ENCODE measurements at places on chromosomes 2 and 18. TPM values are rescaled to one million over a fixed set of nuclear protein-coding genes. Genes with fewer than 3 reads are reported as not detected.

DNA sequence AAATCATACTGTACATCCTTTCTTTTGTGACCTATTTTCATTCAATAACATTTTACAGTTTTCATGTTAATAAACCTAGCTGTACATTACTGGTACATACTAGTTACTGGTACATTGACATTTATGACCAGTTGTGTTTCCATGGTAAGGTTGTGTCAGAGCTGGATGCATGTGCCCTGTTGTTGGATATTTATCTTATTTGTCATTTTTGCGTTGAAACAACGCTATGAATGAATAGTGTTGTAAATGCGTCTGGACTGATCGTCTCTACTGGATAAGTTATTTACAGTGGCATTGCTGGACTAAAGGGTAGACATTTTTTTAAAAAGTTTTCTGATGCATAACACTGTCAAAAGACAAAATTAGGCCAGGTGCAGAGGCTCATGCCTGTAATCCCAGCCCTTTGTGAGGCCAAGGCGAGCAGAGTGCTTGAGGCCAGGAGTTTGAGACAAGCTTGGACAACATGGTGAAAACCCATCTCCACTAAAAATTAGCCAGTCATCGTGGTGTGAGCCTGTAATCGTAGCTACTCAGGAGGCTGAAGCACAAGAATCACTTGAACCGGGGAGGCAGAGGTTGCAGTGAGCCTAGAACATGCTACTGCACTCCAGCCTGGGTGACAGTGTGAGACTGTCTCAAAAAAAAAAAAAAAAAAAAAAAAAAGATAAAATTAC is 40.2 kb downstream of the MCFD2 start:
- H3K36me3 ChIP-seq: no peaks in the 10 kb centered on the region
- no peaks in the 10 kb centered on the region for H3K27me3 ChIP-seq
- H3K27ac ChIP-seq: no peak overlapping the region
- peaks cover 9% of the 10 kb centered on the region for H3K4me1 ChIP-seq
- DNase-seq: no peak
- H3K4me3 ChIP-seq: no peak overlapping the region

- H3K27ac ChIP-seq: no peak overlapping the region
- H3K27me3 ChIP-seq: no peaks in the 10 kb centered on the region
- H3K4me3 ChIP-seq: no peak overlapping the region
- H3K4me1 ChIP-seq: no peaks in the 10 kb centered on the region
These were observed 103.8 kb downstream of the LAMA3 start for GRCh38 chr18:23793051-23793450.

- H3K27me3 ChIP-seq: no peaks in the 10 kb centered on the region
- peak; percentile 66 for DNase-seq
- H3K4me3 ChIP-seq: no peak overlapping the region
- H3K36me3 ChIP-seq: peaks cover 19% of the 10 kb centered on the region
These were observed 21.2 kb downstream of the SMAD4 start for GRCh38 chr18:51051105-51051712.

GRCh38 chr2:131426727-131427126 is 49.2 kb upstream of the TUBA3D start:
- no peaks in the 10 kb centered on the region for H3K4me1 ChIP-seq
- H3K36me3 ChIP-seq: no peaks in the 10 kb centered on the region
- no peak overlapping the region for H3K4me3 ChIP-seq

DNA sequence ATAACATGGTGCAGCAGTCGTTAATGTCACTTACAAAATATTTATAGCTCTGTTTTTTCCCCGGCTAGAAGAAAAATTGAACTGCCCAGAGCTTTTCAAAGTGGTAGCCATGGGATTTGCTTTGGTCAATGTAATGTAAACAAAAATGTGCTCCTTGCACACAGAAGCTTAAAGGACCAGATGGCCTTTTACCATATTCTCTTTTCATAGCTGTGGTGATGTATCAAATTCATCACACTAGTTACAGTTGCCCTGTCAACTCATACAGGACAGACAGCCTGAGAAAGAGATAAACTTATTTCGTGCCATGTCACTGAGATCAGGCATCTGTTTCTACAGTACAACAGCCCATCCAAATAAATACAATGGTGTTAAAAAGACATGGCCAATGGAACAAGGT is 368.1 kb upstream of the CDH19 start:
- H3K27ac ChIP-seq: no peak overlapping the region
- no peaks in the 10 kb centered on the region for H3K4me1 ChIP-seq
- DNase-seq: no peak
- no peak overlapping the region for H3K4me3 ChIP-seq
- H3K36me3 ChIP-seq: no peaks in the 10 kb centered on the region

GRCh38 chr18:44178476-44178875 is 502.2 kb upstream of the SETBP1 start:
- H3K4me3 ChIP-seq: no peak overlapping the region
- DNase-seq: peak; percentile 3
- H3K36me3 ChIP-seq: no peaks in the 10 kb centered on the region
- H3K27me3 ChIP-seq: no peaks in the 10 kb centered on the region
- H3K4me1 ChIP-seq: no peaks in the 10 kb centered on the region

DNA sequence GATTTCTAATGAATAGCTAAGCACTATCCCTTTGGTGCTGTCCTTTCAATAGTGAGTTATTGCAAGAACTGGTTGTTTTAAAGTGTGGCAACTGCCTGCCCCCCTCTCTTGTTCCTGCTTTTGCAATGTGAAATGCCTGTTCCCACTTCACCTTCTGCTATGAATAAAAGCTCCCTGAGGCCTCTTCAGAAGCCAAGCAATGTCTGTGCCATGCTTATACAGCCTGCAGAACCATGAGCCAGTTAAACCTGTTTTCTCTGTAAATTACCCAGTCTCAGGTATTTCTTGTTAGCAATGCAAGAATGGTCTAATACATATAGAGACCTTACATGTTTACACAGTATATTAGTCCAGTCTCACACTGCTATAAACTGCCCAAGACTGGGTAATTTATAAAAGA is 15.0 kb upstream of the METTL21A start:
- H3K4me1 ChIP-seq: no peaks in the 10 kb centered on the region
- no peak overlapping the region for H3K4me3 ChIP-seq
- no peaks in the 10 kb centered on the region for H3K36me3 ChIP-seq
- DNase-seq: no peak

GRCh38 chr2:121429119-121429903 is 101.4 kb upstream of the RNU4ATAC start:
- no peak for DNase-seq
- H3K4me1 ChIP-seq: no peaks in the 10 kb centered on the region
- no peak overlapping the region for H3K27ac ChIP-seq
- H3K36me3 ChIP-seq: peaks cover 21% of the 10 kb centered on the region
- H3K4me3 ChIP-seq: no peak overlapping the region

GRCh38 chr2:165475277-165476004 is 5.9 kb downstream of the CSRNP3 start:
- no peaks in the 10 kb centered on the region for H3K27me3 ChIP-seq
- H3K27ac ChIP-seq: no peak overlapping the region
- DNase-seq: no peak
- no peak overlapping the region for H3K4me3 ChIP-seq

GRCh38 chr2:127718271-127718670 is 17.0 kb downstream of the SFT2D3 start:
- no peaks in the 10 kb centered on the region for H3K4me1 ChIP-seq
- peaks cover 12% of the 10 kb centered on the region for H3K36me3 ChIP-seq
- no peak overlapping the region for H3K4me3 ChIP-seq
- H3K27me3 ChIP-seq: no peaks in the 10 kb centered on the region
- no peak for DNase-seq

- no peaks in the 10 kb centered on the region for H3K4me1 ChIP-seq
- H3K4me3 ChIP-seq: no peak overlapping the region
- DNase-seq: no peak
- no peaks in the 10 kb centered on the region for H3K36me3 ChIP-seq
- H3K27ac ChIP-seq: no peak overlapping the region
These were observed 116.5 kb downstream of the ATP9B start for GRCh38 chr18:79185648-79186047.

DNA sequence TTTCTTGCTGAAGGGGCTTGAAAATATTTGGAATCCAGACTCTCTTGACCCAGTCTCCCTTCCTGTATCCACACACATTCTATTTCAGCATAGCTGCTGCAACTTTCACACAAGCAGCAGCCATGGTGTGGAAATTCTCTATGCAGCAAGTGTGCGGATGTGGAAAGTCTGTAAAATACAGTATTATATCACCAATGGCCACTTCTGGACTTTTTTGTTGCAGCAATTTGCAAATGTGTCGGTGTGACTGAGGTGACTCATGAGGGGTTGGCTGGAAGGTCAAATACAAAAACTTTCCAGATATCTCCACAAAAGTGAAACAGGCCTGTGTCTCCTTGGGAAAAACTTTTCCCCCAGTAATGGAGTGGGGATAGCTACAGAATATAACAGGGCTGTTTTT is 299.3 kb upstream of the GYPC start:
- H3K27me3 ChIP-seq: no peaks in the 10 kb centered on the region
- H3K36me3 ChIP-seq: no peaks in the 10 kb centered on the region
- H3K27ac ChIP-seq: no peak overlapping the region
- H3K4me3 ChIP-seq: no peak overlapping the region
- no peaks in the 10 kb centered on the region for H3K4me1 ChIP-seq

DNA sequence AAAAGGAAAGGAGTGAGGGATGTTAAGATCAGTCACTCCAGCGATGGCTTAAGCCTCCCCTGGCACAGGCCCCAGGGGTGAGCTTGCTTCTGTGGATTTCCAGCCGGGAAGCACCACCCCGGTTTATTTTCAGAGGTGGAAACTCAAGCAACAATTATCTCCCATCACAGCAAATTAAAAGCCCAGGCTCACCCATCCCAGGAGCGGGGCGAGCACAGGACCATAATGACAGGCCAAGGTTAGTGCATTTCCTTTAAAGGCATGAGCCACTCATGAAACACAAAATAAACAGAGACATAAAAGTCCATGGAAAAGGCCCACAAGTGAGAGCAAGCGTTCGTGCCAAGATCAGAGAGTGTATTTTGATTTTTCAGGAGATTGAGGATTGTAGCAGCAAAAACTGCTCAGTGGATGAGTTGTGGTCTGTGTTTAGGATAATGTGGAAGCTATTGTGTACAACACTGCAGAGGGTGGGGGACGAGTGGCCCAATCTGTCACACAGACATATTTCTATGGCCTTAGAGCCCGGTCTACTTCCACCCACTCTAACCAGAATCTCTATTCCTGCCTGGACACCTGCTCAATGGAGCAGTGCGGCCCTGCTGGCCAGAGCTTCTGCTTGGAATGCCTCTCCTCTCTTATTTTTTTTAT is 111.4 kb upstream of the CDC42EP3 start:
- no peak for DNase-seq
- no peaks in the 10 kb centered on the region for H3K36me3 ChIP-seq
- no peaks in the 10 kb centered on the region for H3K4me1 ChIP-seq
- no peak overlapping the region for H3K4me3 ChIP-seq
- H3K27me3 ChIP-seq: no peaks in the 10 kb centered on the region

GRCh38 chr2:240981280-240981679 is 17.1 kb upstream of the SNED1 start:
- no peak overlapping the region for H3K4me3 ChIP-seq
- H3K36me3 ChIP-seq: no peaks in the 10 kb centered on the region
- no peaks in the 10 kb centered on the region for H3K27me3 ChIP-seq
- H3K4me1 ChIP-seq: no peaks in the 10 kb centered on the region
- DNase-seq: no peak

DNA sequence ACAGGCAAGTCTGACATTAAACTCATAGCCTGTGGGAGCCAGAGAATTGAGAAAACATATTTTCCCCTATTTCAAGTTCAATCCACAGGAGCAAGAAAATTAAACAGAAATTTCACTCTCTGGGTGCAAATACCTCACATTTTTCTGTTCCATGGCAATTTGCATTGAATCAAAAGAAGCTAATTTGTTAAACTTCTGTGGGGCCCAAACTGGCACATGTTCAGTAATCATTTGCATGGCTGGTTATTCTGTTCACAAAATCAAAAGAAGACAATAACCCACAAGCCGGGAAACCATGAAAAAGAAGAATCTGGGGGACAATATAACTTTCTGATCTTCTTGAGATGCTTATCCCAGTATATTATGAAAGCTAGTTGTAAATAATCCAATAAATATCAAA is 363.1 kb downstream of the LRP1B start:
- H3K27me3 ChIP-seq: no peaks in the 10 kb centered on the region
- no peak overlapping the region for H3K4me3 ChIP-seq
- DNase-seq: no peak
- no peak overlapping the region for H3K27ac ChIP-seq

- DNase-seq: no peak
- no peak overlapping the region for H3K27ac ChIP-seq
- no peak overlapping the region for H3K4me3 ChIP-seq
- H3K36me3 ChIP-seq: no peaks in the 10 kb centered on the region
- no peaks in the 10 kb centered on the region for H3K4me1 ChIP-seq
- no peaks in the 10 kb centered on the region for H3K27me3 ChIP-seq
These were observed 44.2 kb upstream of the TBR1 start for GRCh38 chr2:161371869-161372268.

DNA sequence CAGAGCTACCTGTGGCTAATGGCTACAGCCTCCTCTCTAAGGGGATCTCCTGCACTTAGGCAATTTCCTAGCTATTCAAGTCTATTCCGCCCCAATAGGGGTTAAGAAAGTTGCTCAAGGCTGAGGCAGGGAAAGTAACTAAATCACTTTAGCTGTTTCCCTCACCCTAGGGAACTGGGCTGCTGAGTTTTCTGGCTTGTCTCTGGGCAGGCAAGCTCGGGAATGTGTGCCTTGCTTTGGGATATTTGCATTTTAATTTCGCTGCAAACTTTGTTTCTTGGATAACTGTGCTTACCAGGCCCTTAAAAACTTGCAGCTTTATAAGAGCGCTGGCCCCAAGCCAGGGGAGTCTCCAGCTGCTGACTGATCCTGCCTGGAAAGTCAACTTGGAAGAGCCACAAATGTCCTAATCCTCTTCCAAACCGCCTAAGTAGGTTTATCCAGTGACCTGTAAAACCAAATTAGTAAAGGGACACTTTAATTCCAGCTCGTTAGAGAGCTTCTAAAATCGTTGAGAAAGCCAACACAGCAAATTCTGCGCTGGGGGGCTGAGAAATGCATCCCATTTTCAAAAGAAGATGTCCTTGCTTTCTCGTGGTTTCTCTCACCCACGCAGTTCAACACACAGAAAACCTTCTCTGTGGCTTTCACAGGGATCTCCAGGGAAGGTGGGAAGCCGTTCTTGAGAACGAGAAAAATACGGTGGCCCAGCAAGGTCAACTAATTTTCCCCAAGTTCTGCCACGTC is 59.5 kb upstream of the SP3 start:
- no peaks in the 10 kb centered on the region for H3K4me1 ChIP-seq
- no peaks in the 10 kb centered on the region for H3K27me3 ChIP-seq
- peak; percentile 92 for DNase-seq
- H3K4me3 ChIP-seq: no peak overlapping the region

GRCh38 chr18:25736516-25736915 is 353.9 kb downstream of the SS18 start:
- H3K27ac ChIP-seq: no peak overlapping the region
- no peak overlapping the region for H3K4me3 ChIP-seq
- no peak for DNase-seq

TXNDC2 gene
- 0.16 TPM for total RNA-seq

ACTG2 gene
- 13.7 TPM for total RNA-seq

ATP8B1 gene
- 40.8 TPM for total RNA-seq

BOLL gene
- not detected for total RNA-seq

IDH1 gene
- total RNA-seq: 53.1 TPM

TUBA4B gene
- total RNA-seq: 0.98 TPM

XDH gene
- 3.1 TPM for total RNA-seq

Data from kidney (tissue), 22 donors.